ENCODE measurements at places on chromosomes 5 and 9. TPM values are rescaled to one million over a fixed set of nuclear protein-coding genes. Genes with fewer than 3 reads are reported as not detected.

Gene SECISBP2
- 49.0 TPM for total RNA-seq

DNA sequence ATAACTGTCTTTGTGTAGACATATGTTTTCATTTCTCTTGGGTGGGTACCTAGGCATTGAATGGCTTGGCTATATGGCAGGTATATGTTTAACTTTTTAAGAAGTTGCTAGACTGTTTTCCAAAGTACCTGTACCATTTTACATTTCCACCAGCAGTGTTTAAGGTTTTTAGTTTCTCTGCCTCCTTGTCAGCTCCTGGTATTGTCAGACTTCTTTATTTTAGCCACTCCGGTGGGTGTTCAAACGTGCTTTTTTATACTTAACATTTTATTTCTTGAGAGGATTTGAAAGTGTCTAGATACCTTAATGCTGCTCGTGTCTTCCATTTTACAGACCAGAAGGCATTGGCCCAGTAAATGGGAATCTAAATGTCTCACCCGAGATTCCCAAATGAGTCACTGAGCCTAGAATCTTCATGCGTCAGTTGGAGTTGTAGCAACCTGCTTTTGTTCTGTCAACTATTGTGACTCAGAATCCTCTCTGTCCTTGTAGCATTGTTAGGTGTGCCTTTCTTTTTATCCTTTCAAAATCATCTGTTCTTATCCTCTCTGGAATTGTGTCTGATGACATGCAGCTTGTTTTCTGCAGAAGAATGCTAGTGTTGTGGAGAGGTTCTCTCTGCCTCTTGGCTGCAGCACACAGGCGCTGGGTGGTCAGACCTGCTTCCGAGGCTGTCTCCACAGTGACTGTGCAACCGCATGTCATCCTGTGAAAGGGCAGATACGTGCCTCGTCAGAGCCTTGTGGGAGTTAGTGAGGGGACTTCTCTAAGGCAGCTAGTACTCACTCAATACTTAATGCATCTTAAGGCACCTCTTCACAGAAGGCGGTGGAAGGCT lies 291.8 kb downstream of the AOPEP start:
- H3K4me3 ChIP-seq = peak overlapping the region; percentile 41
- H3K4me1 ChIP-seq = peaks cover 11% of the 10 kb centered on the region
- H3K36me3 ChIP-seq = peaks cover 2% of the 10 kb centered on the region

Gene MUSK
- total RNA-seq = 1.7 TPM

Gene SLC1A3
- total RNA-seq = 12.4 TPM

Gene ANKRD31
- 0.16 TPM for total RNA-seq

Gene GLRA1
- total RNA-seq = not detected

DNA sequence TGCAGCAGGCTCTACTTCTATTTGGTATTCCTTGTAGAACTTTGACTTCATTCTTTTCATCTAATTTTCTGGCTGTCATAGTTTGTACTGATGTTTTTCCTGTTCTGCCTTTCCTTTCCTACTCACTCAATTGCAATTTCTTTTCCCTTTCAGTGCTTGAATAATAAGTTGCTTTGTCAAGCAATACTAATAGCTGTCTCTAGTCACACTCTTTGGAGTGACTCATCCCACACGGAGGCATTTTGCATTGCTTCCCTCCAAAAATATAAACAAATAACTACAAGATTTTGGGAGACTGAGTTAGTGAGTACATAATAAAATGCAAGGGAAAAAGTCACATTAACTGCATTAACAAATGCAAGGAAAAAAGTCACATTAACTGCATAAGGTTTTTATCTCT lies 465.9 kb downstream of the CDH9 start:
- no peak overlapping the region for H3K4me3 ChIP-seq
- no peaks in the 10 kb centered on the region for H3K4me1 ChIP-seq
- no peak overlapping the region for H3K27ac ChIP-seq
- no peaks in the 10 kb centered on the region for H3K36me3 ChIP-seq
- H3K27me3 ChIP-seq = no peaks in the 10 kb centered on the region
- DNase-seq = no peak

DNA sequence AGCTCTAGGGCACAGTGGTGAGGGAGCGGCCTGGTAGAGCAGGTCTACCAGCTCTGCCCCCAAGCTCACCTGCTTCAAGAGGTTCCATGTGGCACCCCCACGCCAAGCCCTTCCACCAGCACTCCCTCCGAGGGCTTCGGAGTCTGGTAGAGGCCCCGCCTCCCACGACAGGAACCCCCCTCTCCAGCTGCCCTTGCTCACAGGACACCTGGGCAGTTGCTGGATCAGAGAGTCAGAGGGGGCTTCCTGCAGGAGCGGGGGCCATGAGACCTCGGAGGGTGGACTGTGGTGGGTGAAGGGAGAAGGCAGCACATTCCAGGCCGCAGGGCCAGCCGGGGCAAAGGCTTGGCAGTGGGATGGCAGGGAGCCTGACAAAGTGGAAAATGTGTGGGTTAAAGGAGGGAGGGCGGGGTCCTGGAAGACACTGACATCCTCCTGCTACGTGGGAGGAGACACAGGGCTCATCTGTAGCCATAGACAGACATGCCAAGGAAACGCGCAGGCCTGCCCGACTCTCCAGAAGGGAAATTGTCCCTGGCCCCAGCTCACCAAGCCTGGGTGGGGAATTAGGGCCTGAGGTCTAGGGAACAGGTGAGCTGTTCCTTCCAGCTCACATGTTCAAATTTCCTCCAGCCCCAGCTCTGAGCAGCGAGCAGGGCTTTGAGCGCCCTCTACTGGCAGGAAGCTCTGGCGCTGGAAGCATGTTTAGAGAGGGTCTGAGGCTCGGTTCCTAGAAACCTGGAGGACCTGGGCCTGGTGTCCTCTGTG lies 74.2 kb downstream of the NTNG2 start:
- no peaks in the 10 kb centered on the region for H3K4me1 ChIP-seq
- peak; percentile 92 for DNase-seq
- no peaks in the 10 kb centered on the region for H3K27me3 ChIP-seq
- H3K36me3 ChIP-seq = no peaks in the 10 kb centered on the region
- H3K4me3 ChIP-seq = no peak overlapping the region

Gene TTC23L
- total RNA-seq = 0.62 TPM

Gene HMCN2
- 14.8 TPM for total RNA-seq
